Tibial nerve (tissue), 4 donors: ENCODE measurements at places on chromosomes 16 and 17. TPM values are rescaled to one million over a fixed set of nuclear protein-coding genes. Genes with fewer than 3 reads are reported as not detected.
A peak's percentile ranks its signal among the peaks of the same experiment; 100 is the strongest.

GRCh38 chr16:27284865-27285675 lies 16.5 kb upstream of the NSMCE1 start:
- H3K36me3 ChIP-seq, result no peaks in the 10 kb centered on the region
- H3K27me3 ChIP-seq, result no peaks in the 10 kb centered on the region
- no peak overlapping the region for H3K27ac ChIP-seq
- no peak overlapping the region for H3K4me3 ChIP-seq
- DNase-seq, result no peak
- no peaks in the 10 kb centered on the region for H3K4me1 ChIP-seq

DNA sequence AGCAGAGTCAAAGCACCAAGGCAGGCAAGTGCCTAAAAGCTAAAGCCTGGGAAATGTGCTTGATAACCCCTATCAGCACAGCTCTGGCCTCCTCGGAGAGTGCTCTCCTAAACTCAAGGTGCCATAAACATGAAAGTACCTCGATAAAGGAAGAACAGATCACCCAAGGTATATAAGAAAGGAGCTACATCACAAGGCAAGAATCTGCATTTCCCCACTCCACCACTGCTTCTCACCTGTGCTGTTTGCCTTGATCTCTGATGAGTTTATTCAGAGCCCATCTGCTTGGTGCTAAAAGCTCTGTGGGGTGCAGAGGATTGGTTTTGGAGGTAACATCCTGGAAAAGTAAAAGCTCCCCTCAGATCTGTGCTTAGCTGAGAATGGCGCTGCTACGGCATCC lies 449.5 kb upstream of the CDH5 start:
- H3K4me1 ChIP-seq, result no peaks in the 10 kb centered on the region
- H3K36me3 ChIP-seq, result no peaks in the 10 kb centered on the region
- no peak overlapping the region for H3K27ac ChIP-seq
- DNase-seq, result no peak

GRCh38 chr17:81879121-81879520 lies 8.0 kb upstream of the ARHGDIA start:
- H3K27ac ChIP-seq, result no peak overlapping the region
- DNase-seq, result no peak
- no peaks in the 10 kb centered on the region for H3K4me1 ChIP-seq
- H3K4me3 ChIP-seq, result no peak overlapping the region
- no peaks in the 10 kb centered on the region for H3K36me3 ChIP-seq
- no peaks in the 10 kb centered on the region for H3K27me3 ChIP-seq

DNA sequence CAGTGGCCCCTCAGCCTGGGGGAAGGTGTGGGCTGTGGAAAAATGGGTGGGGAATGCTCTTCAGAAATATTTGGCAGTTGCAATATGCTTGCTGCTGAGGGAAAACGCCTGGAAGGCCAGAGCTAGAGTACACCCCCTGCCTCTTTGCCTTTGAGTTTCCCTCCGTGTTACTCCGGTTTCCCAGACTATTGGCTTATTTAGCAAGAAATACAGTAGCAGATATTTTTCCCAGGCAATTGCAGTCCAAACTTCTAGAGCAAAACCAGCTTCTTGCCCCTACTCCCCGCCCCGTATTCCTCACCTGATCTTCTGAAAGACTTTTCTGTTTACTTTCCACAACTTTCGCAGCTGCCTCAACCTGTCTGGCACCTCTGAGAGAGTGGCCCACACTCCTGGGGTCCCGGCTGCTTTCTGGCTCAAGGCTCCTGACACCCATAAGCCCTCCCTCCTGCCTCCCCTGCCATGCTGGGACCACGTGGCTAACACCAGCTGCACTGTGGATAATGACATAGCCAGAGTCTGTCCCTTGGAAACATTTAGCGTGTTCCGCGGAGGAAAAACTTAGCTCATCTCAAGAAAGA lies 45.8 kb upstream of the HELZ start:
- H3K4me3 ChIP-seq, result no peak overlapping the region
- H3K27ac ChIP-seq, result peak overlapping the region; percentile 33
- H3K4me1 ChIP-seq, result no peaks in the 10 kb centered on the region
- no peak for DNase-seq
- H3K36me3 ChIP-seq, result no peaks in the 10 kb centered on the region
- no peaks in the 10 kb centered on the region for H3K27me3 ChIP-seq

- no peak for DNase-seq
- H3K27me3 ChIP-seq, result no peaks in the 10 kb centered on the region
- H3K4me1 ChIP-seq, result no peaks in the 10 kb centered on the region
- peaks cover 7% of the 10 kb centered on the region for H3K36me3 ChIP-seq
- H3K27ac ChIP-seq, result no peak overlapping the region
Measured at GRCh38 chr17:76405967-76406647, 21.7 kb downstream of the SPHK1 start.

The CIITA gene
- 7.5 TPM for total RNA-seq

GRCh38 chr17:27533874-27534815 lies 77.9 kb downstream of the KSR1 start:
- no peaks in the 10 kb centered on the region for H3K27me3 ChIP-seq
- DNase-seq, result no peak
- peak overlapping the region; percentile 41 for H3K27ac ChIP-seq

The OTOP2 gene
- not detected for total RNA-seq

The SEZ6L2 gene
- total RNA-seq, result 4.9 TPM

- DNase-seq, result no peak
- no peaks in the 10 kb centered on the region for H3K27me3 ChIP-seq
- H3K36me3 ChIP-seq, result no peaks in the 10 kb centered on the region
- H3K4me3 ChIP-seq, result no peak overlapping the region
- H3K27ac ChIP-seq, result no peak overlapping the region
Measured at GRCh38 chr16:24471561-24472350, 67.6 kb upstream of the RBBP6 start.

The C1QTNF8 gene
- total RNA-seq, result not detected
